ENCODE measurements at places on chromosomes 11 and 22. TPM values are rescaled to one million over a fixed set of nuclear protein-coding genes. Genes with fewer than 3 reads are reported as not detected.

E2F8 gene
- total RNA-seq, result 16.1 TPM

DNA sequence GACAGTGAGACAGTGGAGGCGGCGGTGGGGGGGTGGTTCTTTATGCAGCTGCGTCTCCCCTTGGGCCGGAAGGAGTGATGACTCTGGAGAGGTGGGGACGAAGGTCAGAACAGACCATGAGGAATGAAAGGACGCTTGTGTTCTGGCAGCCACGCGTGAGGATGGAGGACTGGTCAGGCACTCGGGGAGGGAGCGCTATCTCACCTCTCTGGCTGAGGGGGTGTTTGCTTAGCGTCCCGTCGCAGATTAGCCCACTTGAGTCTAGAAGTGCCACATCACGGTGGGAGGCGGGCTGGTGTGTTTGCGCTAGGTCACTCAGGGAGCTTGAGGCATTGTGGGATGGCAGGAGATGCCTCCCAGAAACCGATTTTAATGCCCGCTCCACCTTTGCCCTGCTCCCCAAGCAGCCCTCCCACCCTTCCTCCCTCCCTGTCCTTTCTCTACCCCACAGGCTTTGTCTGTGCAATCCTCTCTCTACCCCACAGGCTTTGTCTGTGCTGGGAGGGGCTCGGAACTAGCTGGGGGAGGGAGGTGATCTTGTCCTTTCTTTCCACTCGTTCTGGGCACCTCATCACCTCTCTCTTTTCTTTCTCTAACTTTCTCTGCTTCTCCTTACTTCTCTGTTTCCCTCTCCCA lies 97.8 kb downstream of the PKNOX2 start:
- peaks cover 47% of the 10 kb centered on the region for H3K27me3 ChIP-seq
- no peak overlapping the region for H3K27ac ChIP-seq
- no peak overlapping the region for H3K4me3 ChIP-seq
- no peaks in the 10 kb centered on the region for H3K36me3 ChIP-seq

PLAAT2 gene
- total RNA-seq, result not detected

ADORA2A gene
- 0.98 TPM for total RNA-seq

DNA sequence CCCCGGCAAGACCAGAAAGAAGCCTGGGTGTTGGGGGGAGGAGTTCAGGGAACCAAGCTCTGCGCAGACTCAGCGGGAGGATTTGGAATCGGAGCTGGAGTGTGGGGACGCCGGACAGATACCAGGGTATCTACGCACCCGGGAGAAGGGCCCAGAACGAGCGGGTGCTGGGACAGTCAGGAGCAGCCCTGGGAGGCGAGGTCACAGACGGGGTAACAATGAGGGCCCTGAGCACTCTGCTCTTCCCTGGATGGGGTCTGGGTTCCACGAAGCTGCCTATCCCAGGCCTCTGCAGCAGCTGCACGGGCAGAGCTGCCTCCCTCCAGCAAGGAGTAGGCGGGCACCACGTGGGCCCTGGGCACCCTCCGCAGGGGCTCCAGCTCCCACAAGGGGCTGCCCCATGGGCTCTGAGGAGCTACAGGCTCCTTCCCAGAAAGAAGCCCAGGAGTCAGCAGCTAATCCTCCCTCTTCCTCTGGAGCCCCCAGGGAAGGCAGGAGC lies 197.2 kb downstream of the BRD1 start:
- H3K27me3 ChIP-seq, result no peaks in the 10 kb centered on the region
- peaks cover 11% of the 10 kb centered on the region for H3K36me3 ChIP-seq
- H3K4me3 ChIP-seq, result no peak overlapping the region
- no peak for DNase-seq

GRCh38 chr11:116517584-116517983 lies 255.2 kb downstream of the BUD13 start:
- DNase-seq, result no peak
- no peaks in the 10 kb centered on the region for H3K36me3 ChIP-seq
- no peaks in the 10 kb centered on the region for H3K4me1 ChIP-seq
- H3K4me3 ChIP-seq, result no peak overlapping the region

DNA sequence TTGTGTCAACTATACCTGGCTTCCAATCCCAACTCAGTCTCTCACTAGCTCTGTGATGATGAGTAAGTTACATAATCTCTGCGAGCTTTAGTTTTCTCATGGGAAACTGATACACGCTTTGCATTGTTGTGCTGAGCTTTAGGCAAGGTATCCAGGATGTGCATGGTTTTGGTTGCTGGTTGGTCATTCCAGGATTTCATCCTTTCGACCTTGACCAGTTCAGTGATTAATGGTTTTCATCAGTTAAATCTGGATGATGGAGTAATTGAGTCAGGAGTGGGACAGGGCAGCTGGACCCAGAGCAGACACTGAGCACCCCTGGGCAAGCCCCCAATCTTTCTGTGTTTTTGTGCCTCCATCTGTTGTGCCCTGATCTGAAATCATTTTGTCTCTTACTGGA lies 417.3 kb upstream of the CADM1 start:
- no peak overlapping the region for H3K4me3 ChIP-seq
- DNase-seq, result no peak
- H3K36me3 ChIP-seq, result no peaks in the 10 kb centered on the region

GRCh38 chr11:93608364-93608763 lies 53.1 kb upstream of the CEP295 start:
- H3K4me1 ChIP-seq, result no peaks in the 10 kb centered on the region
- no peak overlapping the region for H3K27ac ChIP-seq
- DNase-seq, result no peak
- H3K36me3 ChIP-seq, result no peaks in the 10 kb centered on the region
- no peaks in the 10 kb centered on the region for H3K27me3 ChIP-seq
- no peak overlapping the region for H3K4me3 ChIP-seq

DNA sequence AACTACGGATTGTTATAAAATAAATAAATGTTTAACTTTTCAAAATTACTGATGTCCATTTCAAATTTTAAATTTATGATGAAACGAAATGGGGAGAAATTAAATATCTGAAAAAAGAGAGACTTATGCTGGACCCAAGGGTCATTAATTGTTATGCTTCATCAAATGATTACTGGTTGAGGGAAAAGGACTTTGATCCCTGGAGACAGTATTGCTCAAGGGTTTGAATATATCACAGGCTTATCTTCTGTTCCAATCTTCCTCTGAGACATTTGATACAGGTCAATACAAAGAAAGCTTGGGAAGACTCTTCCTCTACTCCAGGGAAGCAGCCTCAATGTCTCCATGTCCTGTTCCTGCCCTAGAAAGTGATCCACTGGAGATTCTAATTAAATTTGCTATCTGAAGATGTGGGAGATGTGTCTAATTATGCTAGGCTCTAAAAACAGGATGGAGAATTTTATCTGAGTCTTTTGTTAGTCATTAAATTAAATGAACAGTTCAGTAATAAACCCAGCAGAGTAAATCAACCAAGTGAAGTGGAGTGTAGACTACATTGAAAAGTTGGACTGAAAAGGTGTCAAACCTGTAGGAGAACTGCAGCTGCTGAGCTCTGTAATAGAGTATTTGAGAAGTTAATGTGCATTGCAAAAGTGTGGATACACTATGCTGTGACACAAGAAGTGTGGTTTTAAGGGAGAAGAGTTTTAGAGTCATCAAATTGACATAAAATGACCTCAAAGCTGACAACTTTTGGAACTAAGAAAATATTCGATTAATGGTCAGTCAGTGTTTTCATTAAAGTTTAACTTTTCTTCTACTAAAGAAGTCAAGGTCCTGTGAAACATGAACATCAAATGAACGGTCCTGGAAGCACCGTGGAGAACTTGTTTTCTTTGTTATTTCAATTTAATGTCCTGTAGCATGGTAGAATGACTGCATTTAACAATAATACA lies 623.7 kb upstream of the CCDC90B start:
- no peak overlapping the region for H3K4me3 ChIP-seq
- no peaks in the 10 kb centered on the region for H3K4me1 ChIP-seq
- no peaks in the 10 kb centered on the region for H3K36me3 ChIP-seq
- DNase-seq, result no peak
- no peaks in the 10 kb centered on the region for H3K27me3 ChIP-seq

Measured in K562 (cell line).